ENCODE measurements at places on chromosomes 6 and 20.

DNA sequence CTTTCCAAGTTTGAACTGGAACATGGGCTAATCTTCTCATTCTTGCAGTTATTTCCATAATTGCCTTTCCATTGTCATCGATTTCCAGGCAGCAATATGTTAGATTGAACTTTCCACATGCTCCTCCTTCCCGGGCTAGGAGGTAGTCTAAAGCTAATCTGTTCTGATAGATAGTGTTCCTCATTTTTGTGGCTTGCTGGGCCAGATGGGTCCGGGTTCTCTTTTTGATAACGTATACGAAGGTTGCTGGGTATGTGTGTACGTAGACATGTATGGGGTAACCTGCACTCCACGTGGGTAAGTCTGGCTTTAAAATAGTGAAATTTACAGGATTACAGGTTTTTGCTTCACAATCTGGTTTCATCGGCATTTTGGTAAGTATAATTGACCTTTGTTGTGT lies 14.0 kb upstream of the GMPR start:
- DNase-seq, result no peak

DNA sequence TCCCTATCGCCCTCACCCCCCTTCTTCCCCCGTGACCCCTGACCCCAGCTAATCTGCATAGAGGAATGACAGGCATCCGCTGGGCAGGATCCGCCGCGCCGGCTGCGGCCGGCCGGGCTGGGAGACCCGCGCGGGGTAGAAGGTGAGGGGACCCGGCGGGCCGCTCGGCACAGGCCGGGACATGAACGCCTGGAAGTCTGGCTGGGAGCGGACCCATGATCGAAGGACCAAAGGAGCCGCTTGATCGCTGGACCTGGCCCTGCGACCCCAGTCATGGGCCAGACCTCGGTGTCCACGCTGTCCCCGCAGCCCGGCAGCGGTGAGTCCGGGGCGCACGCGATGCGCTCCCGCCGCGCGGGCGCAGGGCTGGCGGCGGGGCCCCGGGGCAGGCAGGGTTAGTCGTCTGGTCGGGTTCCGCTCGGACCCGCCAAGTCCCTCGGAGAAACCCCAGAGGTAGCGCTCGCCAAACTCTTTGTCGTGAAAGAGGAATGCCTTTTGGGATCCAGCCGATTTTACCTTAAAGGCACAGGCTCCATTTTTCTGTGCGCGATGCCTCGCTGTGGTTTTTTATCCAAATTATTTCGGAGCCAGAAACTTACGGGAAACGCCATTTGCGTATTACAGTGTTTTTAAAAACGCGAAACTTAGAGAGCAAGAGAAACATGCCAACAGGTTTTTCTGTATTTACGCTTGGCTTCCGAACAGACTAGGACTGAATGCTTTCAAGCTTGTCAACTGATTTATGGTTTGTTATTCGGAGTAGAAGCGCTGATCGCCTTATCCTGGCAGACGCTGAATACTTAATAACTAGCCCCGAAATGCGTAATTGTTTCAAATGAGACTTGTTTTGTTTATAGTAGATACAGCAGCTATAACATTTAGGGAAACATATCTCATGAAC lies at the start of gene PHACTR2:
Gene PHACTR2, plus strand, starts transcription at position 75 of the 901 bp plus-strand sequence. Its CDS starts 199 bp downstream, at position 274.
- DNase-seq, result peak; percentile 33

DNA sequence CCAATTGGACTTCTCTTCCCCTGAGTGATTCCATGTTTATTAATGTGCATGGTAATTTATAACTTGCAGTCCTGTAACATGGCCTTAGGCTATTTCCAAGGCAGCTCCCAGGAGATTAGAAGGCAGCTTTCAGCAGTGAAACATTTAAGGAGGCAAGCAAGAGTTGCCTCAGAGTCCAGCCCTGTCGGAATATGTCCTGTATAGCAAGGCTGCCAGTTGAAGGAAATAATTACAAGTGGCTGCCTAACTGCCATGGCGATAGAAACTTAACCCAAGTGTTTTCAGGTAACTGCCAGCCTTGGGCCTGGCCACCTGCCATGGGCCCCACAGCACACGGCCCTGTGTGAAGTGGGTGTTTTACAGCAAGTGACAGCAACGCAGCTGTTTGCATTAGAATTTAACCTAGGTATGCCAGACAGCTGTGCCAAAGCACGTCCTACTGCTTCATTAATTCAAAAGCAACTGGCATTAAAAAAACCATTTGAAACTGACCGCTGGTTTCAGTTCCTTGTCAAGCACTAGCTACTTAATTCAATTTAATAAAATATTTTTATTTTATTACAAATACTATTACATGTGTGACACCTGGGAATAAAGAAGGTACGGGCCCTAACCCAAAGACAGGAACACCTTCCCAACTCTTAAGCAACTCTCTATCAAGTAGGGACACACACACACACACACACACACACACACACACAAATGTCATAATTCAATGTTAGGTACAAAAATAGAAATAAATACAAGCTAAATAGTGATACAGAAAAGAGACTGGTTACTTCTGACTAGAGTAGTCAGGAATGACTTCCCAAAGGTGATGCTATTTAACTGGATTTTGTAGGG lies 151.8 kb upstream of the HEY2 start:
- no peak for DNase-seq

- DNase-seq, result no peak
Measured at GRCh38 chr6:514396-514978, 122.9 kb downstream of the IRF4 start.

DNA sequence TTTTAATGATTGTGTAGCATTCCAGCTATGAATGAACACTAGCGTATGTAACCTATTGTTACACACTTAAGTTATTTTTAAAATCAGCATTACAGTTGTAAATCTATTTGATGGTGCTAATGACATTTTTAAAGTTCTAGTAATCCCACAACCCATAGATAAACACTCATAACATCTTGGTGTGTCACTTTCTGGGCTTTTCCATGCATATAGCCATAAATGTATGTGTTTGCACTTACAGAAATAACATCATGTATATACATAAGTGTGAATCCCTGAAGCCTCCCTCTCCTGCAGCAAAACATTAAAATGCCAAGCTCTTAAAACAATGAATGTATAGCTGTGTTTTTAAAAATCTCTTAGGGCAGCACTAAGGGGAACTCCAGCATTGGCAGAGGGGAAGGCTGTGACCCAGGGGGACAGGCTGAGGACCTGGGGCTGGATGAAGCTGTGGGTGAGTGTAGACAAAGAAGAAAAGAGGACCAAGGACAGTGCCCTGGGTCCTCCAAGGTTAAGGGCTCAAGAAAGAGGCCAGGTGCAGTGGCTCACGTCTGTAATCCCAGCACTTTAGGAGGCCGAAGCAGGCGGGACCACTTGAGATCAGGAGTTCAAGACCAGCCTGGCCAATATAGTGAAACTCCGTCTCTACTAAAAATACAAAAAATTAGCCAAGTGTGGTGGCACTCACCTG lies 929 bp upstream of the CENPB start:
- no peak for DNase-seq

GRCh38 chr6:117505311-117505710 lies 22.8 kb downstream of the DCBLD1 start:
- no peak for DNase-seq

DNA sequence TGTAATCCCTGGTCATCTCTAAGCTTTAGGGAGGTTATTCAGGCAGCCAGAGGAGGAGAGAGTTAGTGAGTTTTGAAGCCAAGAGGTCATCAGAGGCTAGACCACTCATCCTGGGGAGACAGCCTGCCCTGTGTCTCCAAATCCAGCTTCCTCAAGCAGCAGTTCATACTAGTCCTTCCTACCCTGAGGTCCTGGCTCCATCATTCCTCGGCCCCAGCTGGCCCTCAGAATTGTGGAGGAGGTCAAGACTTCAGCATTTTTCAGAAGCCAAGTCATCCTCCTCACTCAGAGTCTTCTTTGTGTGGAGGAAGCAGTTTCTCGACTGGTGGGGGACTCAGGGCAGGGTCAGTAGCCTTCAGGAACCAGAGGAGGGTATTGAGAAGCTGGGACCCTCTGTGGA lies 12.4 kb upstream of the KIAA1755 start:
- no peak for DNase-seq

- no peak for DNase-seq
Measured at GRCh38 chr6:63804381-63804956, 168.9 kb downstream of the PHF3 start.
